ENCODE measurements at places on chromosomes 2 and 18.

DNA sequence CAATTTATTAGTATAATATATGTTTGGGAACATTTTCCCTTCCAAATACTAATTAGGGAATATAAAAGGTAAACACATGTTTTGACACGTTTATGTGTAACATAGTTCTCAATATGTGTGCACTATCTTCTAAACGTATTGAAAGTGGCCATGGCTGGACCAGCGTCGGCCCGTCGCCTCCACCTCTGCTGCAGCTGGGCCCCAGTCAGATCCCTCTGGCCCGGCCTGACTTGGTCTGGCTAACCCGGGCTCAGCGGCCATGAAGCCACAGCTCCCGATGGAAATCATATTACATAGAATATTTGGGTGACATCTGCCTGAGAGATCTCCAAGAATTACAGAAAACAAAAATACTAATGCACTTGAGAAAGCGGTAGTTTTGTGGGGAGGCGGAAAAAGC lies 474.4 kb upstream of the CDH2 start:
- DNase-seq, result no peak

- peak; percentile 87 for DNase-seq
These were observed 35.3 kb upstream of the PPP1CB start for GRCh38 chr2:28716265-28716865.

DNA sequence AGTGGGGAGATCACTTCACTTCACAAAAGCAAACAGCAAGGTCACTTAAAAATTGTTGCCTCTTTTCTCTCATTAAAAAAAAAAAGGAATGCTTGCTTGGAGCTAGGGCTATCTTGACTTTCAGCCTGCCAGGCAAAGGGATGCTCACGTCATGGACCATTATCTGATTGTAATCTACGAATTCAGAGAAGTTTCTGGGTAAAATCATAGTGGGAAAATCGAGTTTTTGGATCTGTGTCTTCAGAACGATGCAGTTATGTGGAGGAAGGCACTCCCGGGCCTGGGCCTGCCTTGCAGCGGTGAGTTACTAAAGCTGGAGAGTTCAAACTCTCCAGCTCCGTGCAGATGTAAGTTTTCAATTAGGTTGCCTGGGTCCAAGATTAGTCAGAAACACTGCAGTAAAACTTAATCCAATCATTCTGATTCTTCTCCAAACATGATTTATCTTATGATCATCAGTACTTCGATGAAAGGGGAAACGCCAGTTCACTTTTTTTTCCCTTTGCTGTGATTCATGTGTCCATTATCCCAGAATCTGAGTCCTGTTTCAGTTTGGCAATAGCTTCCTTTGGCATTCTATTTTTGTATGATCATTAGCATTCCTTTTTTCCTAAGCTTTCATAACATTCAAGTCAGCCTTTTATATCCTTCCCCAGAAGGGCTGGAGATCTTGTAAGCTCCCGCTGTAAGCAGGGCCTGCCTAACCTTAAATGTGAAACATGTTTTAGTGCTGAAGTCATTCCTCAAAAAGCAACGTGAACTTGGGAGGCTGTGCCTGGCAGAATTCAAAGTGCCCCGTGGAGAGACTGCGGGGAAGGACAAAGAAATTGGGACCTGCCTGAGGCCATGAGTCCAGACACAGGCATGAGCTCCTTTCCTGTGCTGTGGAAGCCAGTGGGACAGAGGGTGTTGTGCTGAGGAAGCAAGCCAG lies 119.3 kb upstream of the TWIST2 start:
- peak; percentile 98 for DNase-seq

- DNase-seq, result peak; percentile 98
These were observed 21.9 kb downstream of the APCDD1 start for GRCh38 chr18:10476338-10476791.

- DNase-seq, result no peak
These were observed 207.6 kb upstream of the CCDC150 start for GRCh38 chr2:196431957-196432356.

DNA sequence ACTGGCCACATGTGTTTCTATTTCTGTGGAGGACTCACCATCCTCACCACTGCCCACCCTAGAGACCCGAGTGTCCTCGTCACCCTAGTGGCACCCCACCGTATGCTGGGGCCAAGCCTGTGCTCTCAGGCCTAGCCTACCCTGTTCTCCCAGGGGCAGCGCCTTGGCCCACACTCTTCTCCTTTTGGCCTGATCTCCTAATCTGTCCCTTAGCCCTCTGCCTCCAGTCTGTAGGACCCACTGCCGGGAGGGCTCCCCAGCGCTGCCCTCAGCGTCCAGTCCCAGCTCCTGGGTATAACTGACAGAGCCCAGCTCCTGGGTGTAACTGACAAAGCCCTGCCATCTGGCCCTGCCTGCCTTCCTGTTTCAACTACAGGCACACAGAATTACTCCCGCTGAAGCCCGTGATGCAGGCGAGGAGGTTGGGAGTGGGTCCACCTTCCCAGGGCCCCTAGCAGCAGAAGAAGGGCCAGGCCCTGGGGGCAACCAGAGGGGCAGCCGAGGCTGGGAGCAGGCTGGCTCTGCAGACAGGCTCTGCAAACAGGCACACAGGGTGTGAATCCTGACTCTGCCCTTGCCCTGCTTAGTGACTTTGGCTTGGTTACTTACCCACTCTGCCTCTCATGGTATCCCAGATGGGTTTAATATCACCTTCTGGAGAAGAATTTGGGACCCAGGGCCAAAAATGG lies 25.6 kb upstream of the PTMA start:
- DNase-seq, result no peak

GRCh38 chr2:229910832-229911412 lies 10.9 kb downstream of the TRIP12 start:
- no peak for DNase-seq

DNA sequence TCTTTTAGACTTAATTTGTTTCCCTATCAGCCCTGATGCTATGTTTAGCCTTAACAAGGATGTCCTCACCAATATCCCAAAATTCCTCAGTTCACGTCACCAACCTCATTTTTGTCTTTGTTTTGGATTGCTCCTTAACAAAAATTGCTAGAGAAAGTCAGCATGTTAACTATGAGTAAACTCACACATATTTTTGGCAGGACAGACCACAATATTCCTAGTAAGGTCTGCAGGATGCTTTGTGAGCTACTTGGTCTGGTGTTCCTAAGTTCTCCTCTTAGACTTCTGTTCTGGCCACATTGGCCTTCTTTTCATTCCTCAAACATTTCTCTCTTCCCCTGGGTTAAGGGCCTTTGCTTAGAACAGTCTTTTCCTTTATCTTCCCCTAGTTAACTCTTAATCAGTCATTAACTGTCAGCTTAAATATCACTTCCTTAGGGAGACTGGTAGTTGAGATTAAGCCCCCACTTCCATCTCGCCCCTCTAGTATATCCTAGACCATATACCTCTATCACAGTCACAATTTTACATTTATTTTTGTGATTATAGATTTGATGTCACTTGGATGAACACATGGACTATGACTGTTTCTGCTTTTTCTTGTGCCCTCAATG lies 116.2 kb downstream of the ADCYAP1 start:
- peak; percentile 42 for DNase-seq

GRCh38 chr2:165952741-165953211 lies 800 bp downstream of the TTC21B start:
- no peak for DNase-seq

GRCh38 chr2:45953376-45954027 lies 302.0 kb downstream of the PRKCE start:
- DNase-seq, result no peak

GRCh38 chr2:48126162-48126561 lies 219.9 kb upstream of the FBXO11 start:
- peak; percentile 76 for DNase-seq

- no peak for DNase-seq
These were observed 39.8 kb upstream of the DNMT3A start for GRCh38 chr2:25381502-25381901.

GRCh38 chr2:20241973-20242726 lies 17.2 kb upstream of the SDC1 start:
- no peak for DNase-seq

DNA sequence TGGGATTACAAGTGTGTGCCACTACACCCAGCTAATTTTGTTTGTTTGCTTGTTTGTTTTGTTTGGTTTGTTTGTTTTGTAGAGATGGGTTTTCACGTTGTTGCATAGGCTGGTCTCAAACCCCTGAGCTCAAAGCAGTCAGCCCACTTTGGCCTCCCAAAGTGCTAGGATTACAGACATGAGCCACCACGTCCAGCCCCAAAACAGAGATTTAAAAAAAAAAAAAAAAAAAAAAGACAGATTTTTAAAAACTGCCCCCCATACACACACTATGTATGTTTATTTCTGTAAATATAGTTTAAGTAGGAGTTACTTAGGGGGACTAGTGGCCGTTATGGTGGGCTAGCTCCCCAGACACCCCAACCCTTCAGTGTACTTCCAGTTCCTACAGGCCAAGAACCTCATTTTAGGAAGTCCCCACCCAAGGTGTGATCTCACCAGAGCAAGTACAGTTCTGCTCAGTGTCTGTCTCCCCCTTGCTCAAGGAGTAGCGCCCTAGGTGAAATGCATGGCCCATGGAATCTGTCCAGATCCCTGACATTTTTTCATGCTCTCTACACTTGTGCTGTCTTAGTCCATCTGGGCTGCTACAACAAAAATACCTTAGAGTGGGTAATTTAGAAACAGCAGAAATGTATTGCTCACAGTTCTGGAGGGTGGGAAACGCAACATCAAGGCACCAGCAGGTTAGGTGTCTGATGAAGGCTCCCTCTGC lies 1.6 kb upstream of the TMBIM1 start:
- no peak for DNase-seq

GRCh38 chr2:159287733-159288132 lies 1.2 kb upstream of the WDSUB1 start:
- DNase-seq, result no peak

GRCh38 chr2:215982465-215982875 lies 30.9 kb downstream of the MREG start:
- peak; percentile 49 for DNase-seq

DNA sequence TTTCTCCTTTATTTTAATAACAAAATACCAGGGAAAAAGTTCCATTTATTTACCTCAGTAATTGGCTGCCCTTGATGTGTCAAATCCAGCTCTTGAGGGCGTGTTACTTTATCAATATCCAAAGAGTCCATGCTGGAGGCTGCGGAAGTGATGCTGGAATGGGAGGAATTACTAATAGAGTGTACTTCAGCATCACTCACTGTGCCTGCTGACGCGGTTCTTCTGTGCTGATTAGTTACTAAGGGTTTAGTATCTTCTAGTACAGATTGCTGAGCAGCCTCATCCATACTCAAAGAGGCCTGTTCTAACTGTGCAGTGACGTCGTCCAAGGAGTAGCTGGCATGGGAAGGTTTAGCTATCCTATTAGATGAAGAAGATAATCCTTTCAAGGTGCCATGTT lies 45.6 kb downstream of the RAPH1 start:
- no peak for DNase-seq

- DNase-seq, result no peak
These were observed 190.2 kb downstream of the INHBB start for GRCh38 chr2:120536141-120536540.

DNA sequence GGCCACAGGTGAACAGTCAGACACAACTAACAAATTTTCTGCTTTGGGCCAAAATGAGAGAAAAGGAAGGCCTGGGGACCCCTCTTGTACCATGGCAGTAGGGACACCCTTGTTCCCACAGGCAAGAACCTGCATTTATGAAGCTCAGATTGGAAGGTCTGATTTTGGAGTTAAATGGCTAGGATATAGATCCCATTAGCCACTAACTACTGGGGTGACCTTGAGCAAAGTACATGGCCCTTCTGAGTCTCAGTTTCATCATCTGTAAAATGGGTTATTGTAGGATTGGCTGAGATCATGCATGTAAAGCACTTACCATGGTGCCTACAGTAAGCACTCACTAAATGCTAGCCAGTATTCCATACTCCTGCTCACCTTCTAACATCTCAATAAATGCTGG lies 101.6 kb upstream of the DAPL1 start:
- no peak for DNase-seq

- no peak for DNase-seq
These were observed 33.9 kb upstream of the GLS start for GRCh38 chr2:190846746-190847145.

DNA sequence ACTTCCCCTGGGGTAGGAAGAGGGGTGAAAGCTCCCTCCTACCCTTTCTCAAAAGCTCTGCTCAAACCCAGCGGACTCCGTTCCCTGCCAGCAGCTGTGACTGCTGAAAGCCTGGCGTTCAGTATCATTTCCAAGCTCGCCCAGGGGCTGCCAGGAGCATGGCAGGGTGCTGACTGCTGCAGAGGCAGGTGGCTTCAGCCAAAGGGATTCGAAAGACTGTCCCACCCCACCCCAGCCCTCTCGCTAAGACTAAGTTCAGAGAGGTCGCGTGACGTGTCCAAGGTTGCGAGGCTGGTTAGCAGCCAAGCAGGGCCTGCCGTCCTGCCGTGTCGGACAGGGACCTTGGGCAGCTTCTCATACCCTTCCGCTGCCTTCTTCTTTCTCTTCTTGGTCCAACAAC lies 72.3 kb upstream of the RAB12 start:
- DNase-seq, result no peak

DNA sequence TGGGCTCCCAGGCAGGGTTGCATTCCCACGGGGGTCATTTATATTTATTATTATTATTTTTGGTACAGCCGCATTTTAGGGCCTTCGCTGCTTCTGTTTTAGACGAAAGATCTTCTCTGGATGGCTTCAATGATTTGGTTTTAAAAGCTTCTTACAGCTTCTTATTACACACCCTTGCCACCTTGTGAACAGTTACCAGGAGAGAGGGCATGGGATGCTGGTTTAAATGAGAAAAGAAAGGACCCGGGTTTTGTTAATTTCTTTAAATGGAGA lies 1.7 kb downstream of the SH3RF3 start:
- DNase-seq, result no peak

DNA sequence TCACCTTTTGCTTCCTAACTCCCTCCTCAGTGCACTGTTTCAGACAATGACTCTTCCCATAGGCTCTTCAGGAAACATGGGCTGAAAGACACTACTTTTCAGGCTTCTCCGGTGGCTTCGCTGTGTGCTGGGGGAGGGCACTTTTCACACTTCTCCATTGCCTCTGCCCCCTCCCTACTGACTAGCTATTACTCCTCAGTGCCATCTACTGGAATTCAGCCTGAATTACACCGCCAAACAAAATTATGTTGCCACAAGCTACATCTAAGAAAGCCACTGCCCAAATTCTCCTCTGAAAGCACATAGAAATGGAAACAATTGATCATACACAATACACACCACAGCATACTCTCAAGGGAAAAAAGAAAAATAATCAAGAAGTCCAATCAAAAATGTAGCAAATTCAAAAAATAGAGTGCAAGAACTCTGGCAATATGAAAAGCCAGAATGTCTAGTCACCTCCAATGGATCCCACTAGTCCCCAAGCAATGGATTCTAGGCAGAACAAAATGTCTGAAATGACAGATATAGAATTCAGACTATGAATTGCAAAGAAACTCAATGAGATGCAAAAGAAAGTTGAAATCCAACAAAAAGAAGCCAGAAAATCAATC lies 1139.4 kb upstream of the GYPC start:
- no peak for DNase-seq

DNA sequence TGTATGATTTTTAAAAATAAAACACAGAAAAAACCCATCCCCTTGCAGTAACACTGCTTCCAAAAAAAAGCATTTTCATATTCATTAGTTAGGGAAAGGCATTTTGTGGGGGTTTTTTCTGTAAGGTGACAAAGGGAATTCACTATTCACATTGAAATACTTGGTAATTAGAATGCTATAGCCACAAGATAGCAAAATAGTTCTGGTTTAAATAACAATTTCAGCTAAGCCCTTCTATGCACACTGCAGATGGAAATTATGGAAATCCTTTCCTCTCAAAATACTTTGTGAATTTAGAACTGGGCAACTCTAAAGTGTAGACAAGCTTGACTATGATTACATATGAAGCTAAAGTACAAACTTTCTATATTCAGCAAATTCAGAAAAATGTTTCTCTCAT lies 102.1 kb upstream of the CHRNA1 start:
- no peak for DNase-seq

Measured in fibroblast of skin of abdomen (primary cell).